Gastroesophageal sphincter (tissue), 4 donors: ENCODE measurements at places on chromosomes 11 and 22.

- H3K27me3 ChIP-seq: no peaks in the 10 kb centered on the region
- H3K27ac ChIP-seq: no peak overlapping the region
- H3K4me1 ChIP-seq: no peaks in the 10 kb centered on the region
- no peaks in the 10 kb centered on the region for H3K36me3 ChIP-seq
- ATAC-seq: no peak
- H3K4me3 ChIP-seq: no peak overlapping the region
Measured at GRCh38 chr11:26042113-26042512, 289.8 kb upstream of the ANO3 start.

DNA sequence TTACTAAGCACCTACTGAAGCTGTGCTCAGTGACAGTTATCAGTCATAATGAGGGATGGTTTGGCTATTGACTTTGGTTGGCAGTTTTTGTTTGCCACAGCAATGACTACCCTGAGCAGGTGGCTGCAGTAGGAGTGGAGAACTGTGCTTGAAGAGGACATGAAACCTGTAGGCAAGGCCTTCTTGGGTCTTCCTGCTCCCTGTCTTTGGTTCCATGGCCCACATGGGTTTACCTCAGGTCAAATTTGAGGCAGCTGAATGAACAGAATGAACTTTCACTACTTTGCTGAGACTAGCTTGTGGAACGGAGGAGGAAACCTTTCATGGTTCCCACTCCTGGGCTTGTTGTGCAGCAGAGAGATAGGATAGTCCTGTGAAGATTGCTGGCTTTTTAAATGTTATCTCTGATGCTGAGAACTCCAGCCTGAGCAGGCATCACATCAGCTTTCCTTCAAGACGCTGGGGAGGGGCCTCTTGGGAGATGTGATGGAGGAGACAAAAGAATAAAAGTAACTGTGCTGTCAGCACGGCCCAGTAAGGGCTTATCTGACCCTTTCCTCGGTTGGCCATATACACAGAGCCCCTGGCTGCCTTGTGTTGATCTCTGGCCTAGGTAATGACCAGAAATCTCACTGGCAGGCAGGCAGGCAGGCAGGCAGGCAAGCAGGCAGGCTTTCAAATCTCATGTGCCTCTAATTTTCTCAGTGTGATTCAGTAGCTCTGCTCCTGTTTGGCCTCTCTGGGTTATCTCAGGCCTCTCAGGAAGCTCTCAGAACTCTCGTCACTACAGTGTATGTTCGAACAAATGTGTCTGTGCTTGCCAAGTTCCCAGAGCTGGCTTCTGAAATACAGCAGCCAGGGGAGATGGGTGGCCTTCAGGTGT lies 12.0 kb downstream of the STIM1 start:
- no peak overlapping the region for H3K4me3 ChIP-seq
- ATAC-seq: peak; percentile 60
- peaks cover 17% of the 10 kb centered on the region for H3K4me1 ChIP-seq
- H3K27me3 ChIP-seq: no peaks in the 10 kb centered on the region
- H3K27ac ChIP-seq: peak overlapping the region; percentile 64

GRCh38 chr11:5696210-5696609 lies 6.6 kb downstream of the TRIM22 start:
- H3K4me3 ChIP-seq: no peak overlapping the region
- no peak for ATAC-seq
- no peak overlapping the region for H3K27ac ChIP-seq
- no peaks in the 10 kb centered on the region for H3K27me3 ChIP-seq

GRCh38 chr22:19965771-19966709 lies 24.4 kb upstream of the TXNRD2 start:
- H3K36me3 ChIP-seq: peaks cover 81% of the 10 kb centered on the region
- no peak overlapping the region for H3K4me3 ChIP-seq
- no peaks in the 10 kb centered on the region for H3K4me1 ChIP-seq
- ATAC-seq: no peak
- no peaks in the 10 kb centered on the region for H3K27me3 ChIP-seq

GRCh38 chr11:78499971-78500370 lies 74.7 kb downstream of the NARS2 start:
- H3K4me1 ChIP-seq: peaks cover 31% of the 10 kb centered on the region
- no peak overlapping the region for H3K27ac ChIP-seq
- ATAC-seq: no peak
- H3K27me3 ChIP-seq: no peaks in the 10 kb centered on the region
- no peaks in the 10 kb centered on the region for H3K36me3 ChIP-seq

- H3K27me3 ChIP-seq: no peaks in the 10 kb centered on the region
- no peaks in the 10 kb centered on the region for H3K36me3 ChIP-seq
- H3K4me1 ChIP-seq: no peaks in the 10 kb centered on the region
- ATAC-seq: no peak
- no peak overlapping the region for H3K4me3 ChIP-seq
Measured at GRCh38 chr11:128323381-128323780, 264.0 kb downstream of the ETS1 start.

DNA sequence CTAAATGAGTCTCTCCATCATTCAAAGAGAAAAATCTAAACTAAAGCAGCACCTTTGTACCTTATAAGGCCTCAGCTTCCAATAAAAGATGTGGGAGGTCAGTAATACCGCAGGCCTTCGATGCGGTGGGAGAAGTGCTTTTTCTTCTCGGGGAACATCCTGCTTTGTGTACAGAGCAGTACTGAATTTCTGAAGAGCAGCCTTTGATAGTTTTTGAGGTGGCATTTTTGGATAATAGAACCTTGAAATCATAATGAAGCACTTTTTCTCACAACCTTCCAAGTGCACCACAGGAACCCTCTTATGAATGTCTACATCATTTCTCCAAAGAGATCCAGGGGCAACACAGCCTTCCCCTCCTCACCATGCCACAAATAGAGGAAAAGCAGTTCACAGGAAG lies 39.6 kb downstream of the LRRC4C start:
- H3K36me3 ChIP-seq: no peaks in the 10 kb centered on the region
- H3K27me3 ChIP-seq: no peaks in the 10 kb centered on the region
- no peak for ATAC-seq
- no peak overlapping the region for H3K27ac ChIP-seq
- H3K4me3 ChIP-seq: no peak overlapping the region
- no peaks in the 10 kb centered on the region for H3K4me1 ChIP-seq

DNA sequence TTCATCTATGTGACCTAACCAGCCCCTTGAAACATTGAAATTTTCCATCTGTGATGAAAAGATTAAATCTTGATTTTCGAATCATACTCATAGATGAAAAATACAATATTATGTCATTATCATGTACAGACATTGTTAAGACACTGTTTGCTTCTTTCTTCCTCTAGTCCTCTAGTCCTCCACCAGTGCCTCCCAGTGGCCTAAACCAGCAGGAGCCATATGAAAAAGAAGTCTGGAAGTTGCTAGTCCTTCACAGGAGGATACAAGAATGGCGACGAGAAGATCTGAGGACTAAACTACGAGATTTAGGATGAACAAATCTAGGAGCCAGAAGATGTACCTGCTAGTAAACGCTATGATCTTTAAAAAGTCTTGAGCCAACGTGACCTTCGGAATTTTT lies 134.1 kb downstream of the SLC17A6 start:
- no peak for ATAC-seq
- H3K4me3 ChIP-seq: no peak overlapping the region
- no peaks in the 10 kb centered on the region for H3K27me3 ChIP-seq
- H3K27ac ChIP-seq: no peak overlapping the region
- H3K36me3 ChIP-seq: no peaks in the 10 kb centered on the region
